ENCODE measurements at places on chromosomes 4 and X.

DNA sequence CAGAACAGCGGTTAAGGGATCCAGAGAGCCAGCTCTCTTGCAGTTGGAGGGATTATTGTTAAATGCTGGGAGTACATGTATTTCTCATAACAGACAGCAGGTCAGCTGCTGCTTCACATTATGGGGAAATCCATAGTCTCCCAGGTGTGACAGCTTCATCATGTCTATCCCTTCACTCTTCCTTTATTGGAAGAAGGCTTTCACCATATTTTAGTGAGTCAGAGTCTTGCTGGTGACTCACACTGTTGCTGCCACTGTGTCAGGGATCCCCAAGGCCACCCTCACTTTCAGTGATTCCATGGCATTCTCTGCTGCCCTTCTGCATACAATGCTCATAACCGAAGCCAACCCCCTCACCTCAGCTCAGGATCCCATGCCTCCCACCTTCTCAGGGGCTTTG lies 32.9 kb upstream of the PAGE5 start:
- no peak for DNase-seq

- no peak for DNase-seq
Measured at GRCh38 chr4:138775890-138776289, 239.7 kb upstream of the NOCT start.

- no peak for DNase-seq
Measured at GRCh38 chr4:67122029-67122428, 423.3 kb downstream of the CENPC start.

DNA sequence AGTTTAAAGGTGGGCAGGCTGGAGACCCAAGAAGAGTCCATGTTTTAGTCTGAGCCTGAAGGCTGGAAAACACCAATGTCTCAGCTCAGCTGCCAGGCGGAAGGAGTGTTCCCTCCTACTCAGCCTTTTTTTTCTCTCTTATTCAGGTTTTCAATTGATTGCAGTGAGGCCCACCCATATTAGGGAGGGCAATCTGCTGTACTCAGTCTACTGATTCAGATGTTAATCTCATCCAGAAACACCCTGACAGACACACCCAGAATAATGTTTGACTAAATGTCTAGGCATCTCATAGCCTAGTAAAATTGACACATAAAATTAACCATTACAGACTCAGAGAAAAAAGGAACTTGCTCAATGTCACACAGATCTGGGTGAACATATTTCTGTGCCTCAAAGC lies 347.1 kb downstream of the GBA3 start:
- DNase-seq: no peak

DNA sequence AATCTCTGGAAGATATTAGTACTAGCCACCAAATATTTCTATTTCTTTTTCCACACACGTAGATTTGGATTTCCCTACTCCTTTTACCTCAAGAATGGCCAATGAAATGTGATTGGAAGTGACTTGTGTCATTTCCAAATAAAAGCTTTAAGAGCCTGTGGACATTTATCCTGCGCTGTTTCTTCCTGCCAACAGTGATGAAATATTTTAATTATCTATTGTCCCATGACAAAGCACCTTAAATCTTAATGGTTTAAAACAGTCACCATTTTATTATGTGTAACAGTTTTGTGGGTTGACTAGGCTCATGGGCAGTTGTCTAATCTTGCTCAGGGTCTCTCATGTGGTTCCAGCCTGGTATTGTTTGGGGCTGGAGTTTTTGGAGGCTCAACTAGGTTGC lies 3.5 kb upstream of the PGRMC2 start:
- DNase-seq: no peak

DNA sequence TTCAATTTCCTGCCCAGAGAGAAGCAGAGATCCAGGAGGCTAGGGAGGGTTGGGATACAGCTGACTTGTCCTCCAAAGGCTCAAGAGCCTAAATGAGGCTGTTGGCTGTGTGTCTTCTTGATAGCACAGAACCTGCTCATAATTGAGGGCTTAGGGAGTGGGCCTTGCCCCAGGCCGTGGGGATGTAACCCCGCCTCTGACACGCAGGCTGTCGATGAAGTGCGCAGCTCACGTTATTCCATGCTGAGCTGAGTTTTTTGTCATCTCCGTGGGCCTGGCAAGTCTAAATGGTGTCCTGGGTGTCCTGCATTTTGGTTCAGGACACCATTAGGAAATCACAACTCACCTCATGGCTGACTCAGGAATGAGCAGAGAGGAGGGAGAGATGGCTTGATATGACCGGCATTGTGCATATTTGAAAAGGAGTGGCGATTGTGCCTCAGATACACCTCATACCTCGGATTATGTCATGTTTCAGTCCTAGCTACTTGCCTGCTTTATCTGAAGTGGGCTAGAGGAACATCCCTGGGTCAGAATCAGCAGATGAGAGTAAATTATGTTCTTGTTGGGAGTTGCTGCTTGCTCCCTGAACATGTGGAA lies 43.7 kb downstream of the FHDC1 start:
- DNase-seq: no peak

DNA sequence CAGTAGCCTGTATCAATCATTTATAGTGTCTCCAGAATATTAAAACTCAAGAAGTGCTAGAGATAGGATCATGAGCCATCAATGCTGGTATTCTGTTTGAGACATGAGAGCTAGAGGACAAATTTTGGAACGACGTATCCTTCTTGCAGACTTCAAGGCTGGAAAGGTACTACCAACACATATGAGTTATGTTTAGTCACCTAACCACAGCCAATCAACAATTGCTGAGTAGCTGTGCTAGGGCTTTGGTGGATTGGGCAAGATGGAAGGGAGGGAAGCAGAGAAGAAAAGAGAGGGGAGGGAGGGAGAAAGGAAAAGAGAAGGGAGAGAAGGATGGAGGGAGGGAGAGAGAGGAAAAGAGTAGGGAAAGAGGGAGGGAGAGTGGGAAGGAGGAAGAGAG lies 21.6 kb upstream of the RAI2 start:
- DNase-seq: no peak

GRCh38 chrX:4380710-4381109 lies 667.3 kb upstream of the PRKX start:
- DNase-seq: no peak

- DNase-seq: no peak
Measured at GRCh38 chrX:19886883-19887531, 393 bp downstream of the SH3KBP1 start.

- no peak for DNase-seq
Measured at GRCh38 chr4:164481306-164482091, 272.4 kb upstream of the SMIM31 start.

GRCh38 chrX:30577362-30577991 lies at the start of gene TASL:
Gene TASL (minus strand): TSS chrX:30577766. CDS start chrX:30560355, 17,411 bp downstream.
- no peak for DNase-seq

DNA sequence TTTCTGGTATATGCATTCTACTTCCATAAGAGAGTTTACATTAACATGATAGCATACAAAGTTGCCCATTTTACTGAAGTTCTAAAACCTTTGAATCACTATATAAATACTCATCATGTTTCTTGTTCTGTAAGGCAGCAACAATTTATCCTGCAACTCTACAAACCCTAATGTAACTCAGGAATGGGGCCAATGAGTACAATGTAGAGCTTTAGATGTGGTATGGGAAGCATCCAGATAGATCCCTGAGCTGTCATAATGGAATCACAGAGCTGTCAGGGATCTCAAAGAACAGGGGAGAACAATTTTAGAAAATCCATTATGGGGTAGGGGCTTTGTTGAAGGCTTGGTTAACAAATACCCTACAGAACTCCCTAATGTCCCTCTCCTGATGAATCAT lies 88.5 kb downstream of the DCUN1D4 start:
- DNase-seq: no peak

DNA sequence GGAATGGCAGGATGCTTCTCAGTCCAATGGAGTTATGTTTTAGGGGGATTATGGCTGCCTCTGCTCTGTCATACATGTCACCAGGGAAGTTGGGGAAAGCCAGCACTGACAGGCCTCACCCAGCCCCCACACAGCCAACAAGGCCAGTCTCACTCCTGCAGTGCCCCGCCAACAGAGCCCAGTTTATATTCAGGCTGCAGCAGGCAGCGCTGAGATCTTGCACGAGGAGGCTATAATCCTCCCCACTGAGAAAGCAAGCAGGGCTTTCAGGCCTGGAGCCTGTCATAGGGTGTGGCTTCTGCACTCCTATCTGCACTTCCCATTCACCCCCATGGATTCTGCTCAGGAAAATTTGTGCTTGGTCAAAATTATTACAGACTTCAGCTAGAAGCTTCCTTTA lies 25.1 kb downstream of the ADAD1 start:
- no peak for DNase-seq

DNA sequence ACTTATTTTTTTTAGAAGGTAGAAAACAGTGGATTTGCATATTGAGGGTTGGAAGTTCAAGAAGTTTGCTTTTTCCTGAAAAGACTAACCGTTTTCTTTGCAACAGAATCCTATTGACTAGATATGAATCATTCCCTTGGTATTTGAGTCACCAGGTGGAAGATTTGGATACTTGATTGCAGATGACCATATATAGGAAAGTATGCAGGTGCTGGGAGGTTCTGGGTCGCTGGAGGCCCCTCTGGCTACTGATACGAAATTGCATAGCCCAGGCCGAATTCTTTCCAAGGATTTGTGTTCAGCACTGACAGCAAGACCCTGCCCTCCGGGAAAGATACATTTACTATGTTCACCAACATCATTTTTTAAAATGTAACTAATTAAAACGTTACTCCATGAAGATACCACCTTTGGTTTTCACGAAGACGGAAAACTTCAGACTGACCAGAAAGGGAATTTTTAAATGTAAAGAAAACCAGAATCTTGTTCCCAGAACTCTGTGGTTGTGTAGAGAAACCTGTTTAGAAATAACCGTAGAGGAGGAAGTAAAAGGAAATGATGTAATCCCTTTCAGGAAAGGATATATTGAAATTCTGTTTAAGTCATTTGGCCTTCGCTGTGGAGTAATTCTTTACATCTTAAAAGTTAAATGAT lies 946 bp downstream of the ANXA3 start:
- DNase-seq: no peak

GRCh38 chr4:80307774-80308465 lies 27.6 kb upstream of the CFAP299 start:
- peak; percentile 79 for DNase-seq

- DNase-seq: no peak
Measured at GRCh38 chr4:10344824-10345223, 112.4 kb downstream of the ZNF518B start.

DNA sequence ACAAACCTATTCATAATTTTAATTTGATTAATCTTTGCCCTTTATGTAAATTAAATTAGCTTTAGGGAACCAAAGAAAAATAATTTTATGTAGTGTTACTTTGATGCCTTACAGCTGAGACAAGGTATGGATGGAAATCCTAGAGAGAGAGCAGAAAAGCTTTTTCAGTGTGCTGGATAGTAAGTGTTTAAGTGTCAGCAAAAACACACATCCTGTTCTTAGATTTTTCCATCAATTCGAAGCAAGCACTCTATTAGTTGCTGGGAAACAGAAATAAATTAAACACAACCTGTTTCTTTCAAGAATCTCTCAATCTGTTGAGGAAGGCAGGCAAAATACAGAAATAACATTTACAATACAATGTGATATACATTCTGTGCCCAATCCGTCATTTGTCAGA lies 327.8 kb downstream of the GALNTL6 start:
- peak; percentile 39 for DNase-seq

All from NCI-H1436 treated with DMSO at 0.1 percent for 48 hours (cell line).